ENCODE measurements at places on chromosomes 12 and 14. TPM values are rescaled to one million over a fixed set of nuclear protein-coding genes. Genes with fewer than 3 reads are reported as not detected.

OR6C70 gene
- total RNA-seq: not detected

PLEKHG7 gene
- total RNA-seq: not detected

KRT2 gene
- total RNA-seq: 0.10 TPM

TNS2 gene
- 0.92 TPM for total RNA-seq

P2RX7 gene
- total RNA-seq: 19.8 TPM

DNA sequence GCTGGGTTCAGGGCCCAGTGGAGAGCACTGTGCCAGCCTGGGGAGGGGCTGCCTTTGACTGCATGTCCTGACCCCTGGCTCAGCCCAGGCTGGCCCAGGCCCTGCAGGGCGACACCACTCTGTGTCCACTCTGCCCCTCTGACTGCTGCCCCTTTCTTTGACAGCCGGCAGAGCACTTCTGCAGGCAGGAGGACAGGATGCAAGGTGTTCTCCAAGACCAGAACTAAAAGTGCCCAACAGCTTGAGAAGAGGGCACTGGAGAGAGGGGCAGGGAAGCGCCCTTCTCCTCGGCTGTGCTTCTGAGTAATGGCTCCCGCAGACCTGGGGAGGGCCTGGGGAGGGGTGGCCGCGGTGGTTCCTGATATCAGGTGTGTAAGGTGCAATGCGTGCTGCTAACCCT lies 72.7 kb downstream of the WDR20 start:
- DNase-seq: no peak

DNA sequence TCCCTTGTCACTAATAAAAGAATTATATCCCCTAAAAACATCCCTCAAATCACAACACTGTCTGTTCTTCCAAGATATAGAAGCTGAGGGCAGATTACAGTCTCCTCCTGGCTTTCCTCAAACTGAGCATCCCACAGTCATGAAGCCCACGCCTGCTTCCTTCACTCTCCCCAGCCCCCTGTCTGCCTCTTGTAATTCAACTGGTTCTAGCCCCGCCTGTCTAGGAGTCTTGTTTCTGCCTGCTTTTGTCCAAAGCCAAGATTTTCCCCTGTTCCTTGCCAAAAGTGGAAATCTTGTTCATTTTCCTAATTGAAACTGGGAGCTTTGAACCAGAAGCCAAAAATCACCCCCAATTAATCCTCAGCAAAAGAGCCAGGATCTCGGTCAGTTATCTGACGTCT lies 35.9 kb upstream of the PWP1 start:
- DNase-seq: no peak

GRCh38 chr12:98727196-98727595 lies 82.1 kb downstream of the APAF1 start:
- DNase-seq: no peak

DNA sequence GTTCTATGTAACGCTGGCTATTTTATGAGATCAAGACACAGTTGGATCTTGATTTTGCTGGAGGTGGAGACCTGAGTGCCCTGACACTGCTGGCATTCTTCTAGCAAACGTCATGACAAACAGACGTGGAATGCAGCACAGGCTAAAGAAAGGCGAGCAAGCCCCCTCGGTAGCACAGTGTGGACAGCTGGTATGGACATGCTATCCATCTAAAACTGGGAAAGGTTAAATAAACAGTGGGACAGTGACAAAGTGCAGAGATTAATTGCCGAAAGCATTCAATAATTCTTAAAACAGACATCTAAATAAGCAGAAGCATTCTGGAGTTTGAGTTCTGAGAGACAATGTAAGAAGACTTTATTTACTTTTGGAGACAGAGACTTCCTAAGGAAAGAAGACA lies 237.2 kb downstream of the FBXL14 start:
- no peak for DNase-seq

GRCh38 chr12:105523164-105524057 lies 192.9 kb downstream of the C12orf75 start:
- DNase-seq: no peak

- DNase-seq: no peak
Measured at GRCh38 chr12:114955414-114956014, 271.5 kb upstream of the TBX3 start.

GRCh38 chr14:94538070-94538740 lies 23.0 kb upstream of the SERPINA4 start:
- no peak for DNase-seq

DNA sequence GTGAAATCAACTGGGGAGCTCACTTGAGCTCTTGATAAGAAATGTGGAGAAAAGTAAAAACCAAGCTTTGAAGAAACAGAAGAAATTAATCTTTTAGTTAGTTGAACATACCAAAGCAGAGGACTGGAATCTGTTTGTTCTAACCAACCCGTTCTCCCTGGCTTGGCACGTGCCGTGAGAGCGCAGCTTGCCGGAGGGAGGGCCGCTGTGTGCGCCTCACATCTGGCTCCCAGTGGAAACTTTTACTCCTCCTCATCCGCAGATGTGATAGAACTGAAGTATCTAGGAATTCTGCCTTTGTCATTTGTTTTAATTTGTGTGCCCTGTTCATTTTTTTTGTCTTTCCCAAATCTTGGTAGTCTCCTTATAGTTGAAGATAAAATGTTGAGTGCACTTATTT lies 64.9 kb downstream of the DDX51 start:
- DNase-seq: no peak

DNA sequence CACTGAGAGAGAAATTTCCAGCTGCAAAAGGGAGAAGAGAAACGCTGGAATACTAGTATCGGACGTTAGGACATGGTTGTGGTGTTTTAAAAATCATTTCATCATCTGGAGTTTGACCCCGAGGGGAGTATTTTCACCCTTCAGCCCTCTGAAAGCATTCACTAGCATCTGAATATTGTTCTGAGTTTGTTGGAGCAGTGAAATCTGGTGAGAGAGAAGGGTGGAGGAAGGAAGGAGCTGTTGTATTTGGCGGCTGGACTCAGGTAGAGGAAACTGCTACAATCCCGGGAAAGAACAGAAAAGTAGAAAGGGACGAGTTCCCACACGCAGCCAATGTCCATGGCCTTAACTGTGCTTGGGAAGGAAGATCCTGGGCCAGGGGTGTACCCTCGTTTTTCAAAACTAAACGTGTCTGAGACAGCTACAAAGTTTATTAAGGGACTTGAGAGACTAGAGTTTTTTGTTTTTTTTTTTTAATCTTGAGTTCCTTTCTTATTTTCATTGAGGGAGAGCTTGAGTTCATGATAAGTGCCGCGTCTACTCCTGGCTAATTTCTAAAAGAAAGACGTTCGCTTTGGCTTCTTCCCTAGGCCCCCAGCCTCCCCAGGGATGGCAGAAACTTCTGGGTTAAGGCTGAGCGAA lies 896 bp upstream of the CDKN1B start:
- DNase-seq: no peak
